Activated CD4-positive, alpha-beta T cell treated with anti-CD3 and anti-CD28 coated beads, Interleukin-2, amount 10 ng/mL, durations not matched to agents 24 days and 14 days (primary cell): ENCODE measurements at places on chromosomes 6 and 20. TPM values are rescaled to one million over a fixed set of nuclear protein-coding genes. Genes with fewer than 3 reads are reported as not detected.

- H3K27me3 ChIP-seq = no peaks in the 10 kb centered on the region
- peaks cover 54% of the 10 kb centered on the region for H3K4me1 ChIP-seq
- no peak overlapping the region for H3K27ac ChIP-seq
- H3K36me3 ChIP-seq = peaks cover 24% of the 10 kb centered on the region
- DNase-seq = peak; percentile 42
Observed at GRCh38 chr6:136783021-136783420, 9.3 kb downstream of the MAP3K5 start.

GRCh38 chr20:46600286-46600752 is 49.9 kb upstream of the OCSTAMP start:
- H3K4me3 ChIP-seq = no peak overlapping the region
- H3K27ac ChIP-seq = no peak overlapping the region
- H3K36me3 ChIP-seq = no peaks in the 10 kb centered on the region
- peaks cover 12% of the 10 kb centered on the region for H3K4me1 ChIP-seq

GRCh38 chr6:34602318-34603111 is 46.4 kb upstream of the SPDEF start:
- DNase-seq = no peak
- peaks cover 9% of the 10 kb centered on the region for H3K4me1 ChIP-seq
- no peak overlapping the region for H3K27ac ChIP-seq

The LIME1 gene
- total RNA-seq = 10.1 and 12.2 TPM in 2 replicates

The ARHGAP40 gene
- not detected in 2 replicates for total RNA-seq
